ENCODE measurements at places on chromosomes 3 and 15.
A peak's percentile ranks its signal among the peaks of the same experiment; 100 is the strongest.

DNA sequence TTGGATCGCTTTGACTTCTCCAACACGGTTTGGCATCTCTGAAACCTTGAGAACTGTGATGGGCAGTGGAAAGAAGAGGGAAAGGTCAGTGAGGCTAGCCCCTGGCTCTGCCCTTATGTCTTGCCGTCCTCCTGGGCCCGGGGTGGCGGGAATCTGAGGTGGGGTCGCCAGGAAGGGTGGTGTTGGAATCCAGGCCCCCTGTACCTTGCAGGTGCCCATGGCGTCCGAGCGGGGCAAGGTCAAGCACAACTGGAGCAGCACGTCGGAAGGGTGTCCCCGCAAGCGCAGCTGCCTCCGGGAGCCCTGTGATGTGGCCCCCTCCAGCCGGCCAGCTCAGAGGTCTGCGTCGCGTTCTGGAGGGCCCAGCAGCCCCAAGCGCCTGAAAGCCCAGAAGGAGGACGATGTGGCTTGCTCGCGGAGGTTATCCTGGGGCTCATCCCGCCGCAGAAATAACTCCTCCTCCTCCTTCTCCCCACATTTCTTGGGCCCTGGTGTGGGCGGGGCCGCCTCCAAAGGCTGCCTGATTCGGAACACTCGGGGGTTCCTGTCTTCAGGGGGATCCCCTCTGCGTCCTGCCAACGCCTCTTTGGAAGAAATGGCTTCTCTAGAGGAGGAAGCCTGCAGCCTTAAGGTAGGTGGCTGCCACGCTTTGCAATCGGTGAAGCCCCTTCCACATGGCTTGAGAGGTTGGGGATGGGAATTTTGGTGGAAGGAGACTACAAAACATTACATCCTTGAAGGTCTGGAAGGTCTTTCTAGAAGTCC lies 907 bp downstream of the TATDN2 start:
- DNase-seq, result peak; percentile 54

DNA sequence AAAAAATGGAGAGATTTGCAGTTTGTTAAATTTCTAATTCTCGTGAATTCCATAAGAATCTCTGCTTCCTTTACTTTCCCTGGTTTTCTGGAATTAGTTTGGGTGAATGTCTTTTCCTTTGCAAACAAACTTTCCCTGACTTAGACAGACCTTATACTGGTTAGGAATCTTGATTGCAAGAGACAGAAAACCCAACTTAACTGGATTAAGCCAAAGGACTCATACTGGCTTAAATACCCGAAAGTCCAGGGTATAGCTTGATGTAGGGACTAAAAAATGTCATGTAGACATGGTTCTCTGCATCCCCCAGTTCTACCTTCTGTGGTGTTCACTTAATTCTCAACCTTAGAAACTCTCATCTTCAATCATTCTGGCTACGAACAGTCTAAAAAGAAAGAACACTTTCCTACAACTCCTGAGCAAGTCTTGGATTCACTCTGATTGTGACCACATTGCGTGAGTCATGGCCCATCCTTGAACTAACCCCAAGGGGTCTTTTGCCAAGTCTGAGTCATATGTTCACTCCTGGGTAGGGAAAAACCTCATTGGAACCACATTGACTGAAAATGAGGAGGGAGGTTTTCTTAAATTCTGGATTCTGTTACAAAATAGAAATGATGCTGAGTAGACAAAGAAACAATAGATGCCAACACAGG lies 136.0 kb upstream of the DAZL start:
- no peak for DNase-seq

- DNase-seq, result no peak
Observed at GRCh38 chr15:64739156-64739555, 36.2 kb downstream of the RBPMS2 start.

DNA sequence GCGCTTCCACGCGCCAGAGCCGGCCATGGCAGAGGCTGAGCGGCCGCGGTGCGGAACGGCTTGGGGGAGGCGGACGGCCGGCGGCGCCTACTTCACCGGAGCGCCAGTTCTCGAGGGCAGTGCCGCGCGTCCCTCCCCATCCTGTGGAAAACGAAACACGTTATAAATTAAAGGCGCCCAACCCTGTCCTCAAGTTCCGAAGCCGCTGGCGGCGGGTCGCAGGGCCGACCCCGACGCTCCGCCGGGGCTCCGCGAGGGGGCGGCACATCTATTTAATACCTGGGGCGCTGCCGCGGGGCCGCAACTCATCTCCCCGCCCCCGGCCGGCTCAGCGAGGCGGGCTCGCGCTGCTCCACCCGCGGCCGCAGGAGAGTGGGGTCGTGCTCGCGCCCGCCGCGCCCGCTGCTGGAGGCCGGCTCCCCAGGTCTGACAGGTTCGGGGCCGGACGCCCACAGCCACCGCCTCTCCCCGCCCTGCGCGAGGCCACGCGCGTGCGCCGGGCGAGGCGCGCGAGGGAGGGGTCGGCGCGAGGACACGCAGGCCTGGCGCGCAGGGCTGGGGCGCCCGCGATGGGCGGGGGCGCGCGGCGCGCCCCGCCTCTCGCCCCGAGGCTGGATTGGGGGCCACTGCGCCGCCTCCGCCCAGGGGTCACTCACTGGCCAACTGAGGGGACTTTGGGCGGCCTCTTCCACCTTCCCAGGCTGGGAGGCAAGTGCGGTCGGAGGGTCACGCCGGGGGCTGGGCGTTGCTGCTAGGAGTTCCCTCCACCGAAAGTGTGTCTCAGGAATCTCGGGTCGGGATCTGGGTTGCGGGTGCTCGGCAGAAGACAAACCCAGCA lies at the start of gene SLC30A4:
Gene SLC30A4, minus strand, starts transcription at position 428 of the 838 bp plus-strand sequence. Its CDS starts 401 bp downstream, at position 27.
- DNase-seq, result peak; percentile 70

DNA sequence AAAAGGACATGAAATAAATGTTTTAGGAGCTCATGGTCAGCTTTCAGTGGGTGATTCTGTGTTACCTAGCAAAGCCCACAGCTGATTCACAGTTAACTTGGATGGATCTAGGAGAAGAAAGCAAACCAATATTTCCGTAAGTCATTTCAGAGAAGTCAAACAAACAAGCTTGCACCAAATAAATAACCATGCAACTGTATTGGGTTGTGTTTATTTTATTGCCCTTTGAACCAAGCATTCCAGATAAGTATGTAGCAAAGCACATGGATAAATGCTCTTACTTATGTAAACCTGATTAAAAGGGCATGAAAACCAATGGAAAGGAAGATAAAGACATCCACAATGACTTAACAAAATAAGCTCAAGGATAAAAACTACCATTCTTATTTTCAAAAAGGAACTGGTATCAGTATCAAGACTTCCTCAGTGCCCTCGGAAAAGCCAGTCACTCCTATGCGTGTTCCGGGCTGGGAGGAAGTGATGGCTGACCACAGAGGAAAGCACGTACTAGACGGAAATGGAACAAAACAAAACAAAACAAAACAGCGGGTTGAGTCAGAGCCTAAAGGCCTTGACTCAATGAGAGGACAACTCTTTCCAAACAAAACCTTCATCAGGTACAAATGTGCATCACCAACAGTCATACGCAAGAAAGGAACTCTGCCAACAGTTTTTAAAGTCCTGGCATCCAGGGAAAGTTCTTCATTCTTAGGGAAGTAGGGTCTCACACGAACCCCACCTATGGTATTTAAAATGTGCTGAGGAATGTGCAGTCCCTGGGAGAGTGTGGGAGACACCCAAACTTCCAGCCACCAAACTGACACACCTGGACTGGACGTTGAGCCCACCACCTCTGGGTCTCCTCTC lies 103.3 kb downstream of the SNRK start:
- peak; percentile 66 for DNase-seq

- no peak for DNase-seq
Observed at GRCh38 chr3:98777286-98777685, 14.1 kb downstream of the ST3GAL6 start.

- DNase-seq, result no peak
Observed at GRCh38 chr3:14225421-14225820, 46.8 kb downstream of the LSM3 start.

DNA sequence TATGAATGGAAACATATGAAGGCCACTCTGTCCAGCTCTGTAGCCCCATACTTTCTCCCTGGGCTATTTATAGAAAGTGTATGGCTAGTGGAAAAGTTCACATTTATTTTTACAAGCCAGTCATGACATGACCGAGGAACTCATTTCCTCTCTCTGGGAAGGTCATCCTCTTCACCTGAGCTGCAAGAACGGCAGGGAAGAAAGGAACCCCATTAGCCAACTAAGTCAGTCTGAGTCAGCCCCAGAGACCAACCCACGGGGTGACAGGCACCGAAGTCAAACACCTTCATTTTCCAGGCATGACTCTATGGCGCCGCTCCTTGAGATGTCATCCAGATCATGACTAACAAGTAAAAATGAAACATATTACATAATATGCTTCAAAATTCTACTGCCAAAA lies 4.8 kb downstream of the PAQR9 start:
- peak; percentile 21 for DNase-seq

DNA sequence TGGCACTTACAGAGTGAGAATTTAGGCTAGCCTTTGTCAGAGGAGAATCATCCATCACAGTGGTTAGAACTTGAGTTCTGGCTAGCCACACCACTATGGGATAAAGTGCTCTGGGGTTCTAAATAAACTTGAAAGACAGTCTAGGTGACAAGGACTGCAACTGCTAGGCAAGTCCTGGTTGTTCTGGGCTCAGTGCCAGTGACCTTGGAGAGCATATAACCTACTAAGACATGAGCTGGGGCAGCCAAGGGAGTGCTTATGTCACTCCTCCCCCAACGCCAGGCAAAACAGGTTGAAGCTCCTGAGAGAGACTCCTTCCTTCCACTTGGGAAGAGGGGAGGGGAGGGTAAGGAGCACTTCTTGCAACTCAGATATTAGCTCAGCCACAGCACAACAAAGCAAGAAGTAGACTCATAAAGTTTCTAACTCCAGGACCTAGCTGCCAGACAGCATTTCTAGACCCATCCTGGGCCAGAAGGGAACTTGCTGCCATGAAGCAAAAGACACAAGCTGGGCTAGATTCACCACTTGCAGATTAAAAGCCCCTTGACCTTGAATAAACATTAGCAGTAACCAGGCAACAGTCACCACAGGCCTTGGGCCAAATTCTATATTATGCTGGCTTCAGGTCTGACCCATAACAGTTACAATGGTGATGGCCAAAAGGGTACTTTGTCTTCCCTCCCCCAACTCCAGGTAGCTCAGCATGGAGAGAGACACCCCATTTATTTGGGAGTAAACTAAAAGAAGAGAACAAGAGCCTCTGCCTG lies 963.7 kb downstream of the PLOD2 start:
- no peak for DNase-seq

DNA sequence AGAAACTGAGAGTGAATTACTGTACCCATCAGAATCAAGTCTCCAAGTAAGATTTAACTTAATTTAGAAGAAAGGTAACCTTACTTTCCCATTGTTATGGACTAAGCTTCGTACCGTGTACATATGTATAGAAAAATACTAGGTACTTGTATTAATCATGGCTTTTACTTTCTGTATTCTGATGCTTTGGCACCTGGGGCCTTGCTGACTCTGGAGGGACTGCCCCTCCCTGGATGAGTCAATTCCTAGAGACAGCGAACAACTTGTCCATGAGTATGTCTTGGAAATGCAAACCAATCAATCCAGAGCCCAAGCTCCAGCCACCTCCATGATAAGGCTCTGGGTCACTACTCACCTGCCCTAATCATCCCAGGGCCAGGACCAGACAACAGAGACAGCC lies 50.0 kb upstream of the DGKG start:
- no peak for DNase-seq

GRCh38 chr3:148797795-148798194 lies 29.8 kb upstream of the CPB1 start:
- DNase-seq, result no peak

DNA sequence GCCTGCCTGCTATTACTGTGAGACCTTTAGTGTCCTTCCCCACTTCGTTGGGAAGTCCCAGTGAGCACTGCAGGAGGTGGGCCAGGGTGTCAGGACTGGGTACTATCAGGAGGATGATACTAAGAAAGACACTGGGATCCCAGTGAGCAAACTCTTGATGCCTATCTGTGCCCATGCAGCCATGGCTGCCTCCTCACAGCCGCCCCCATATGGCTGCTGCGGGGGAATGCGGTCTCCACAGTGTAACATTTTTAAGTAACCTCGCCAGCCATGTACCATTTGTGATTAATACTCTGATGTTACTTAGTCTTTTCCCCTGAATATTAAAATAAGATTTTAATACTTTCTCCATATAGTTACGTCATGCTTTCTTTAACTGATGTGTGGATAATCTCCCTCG lies 312.2 kb downstream of the RYR3 start:
- DNase-seq, result no peak

GRCh38 chr3:15409239-15409638 lies 18.1 kb downstream of the METTL6 start:
- no peak for DNase-seq

DNA sequence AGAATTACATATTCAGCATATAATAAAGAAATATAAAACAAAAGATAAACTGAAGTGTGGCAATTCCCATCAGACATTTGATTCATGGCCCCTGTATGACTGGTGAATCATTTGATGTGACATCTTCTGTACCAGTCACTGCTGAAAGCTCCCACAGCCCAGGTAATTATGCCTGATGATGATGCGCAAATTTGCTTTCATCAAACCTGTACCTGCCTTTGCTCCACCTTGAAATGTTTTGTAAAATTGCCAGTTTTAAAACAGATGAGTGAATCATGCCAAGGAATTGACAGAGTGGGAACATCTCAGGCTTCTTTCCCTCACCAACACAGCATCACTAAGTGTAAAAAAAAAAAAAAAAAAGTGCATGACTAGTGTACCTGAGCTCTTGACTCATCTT lies 66.5 kb upstream of the EIF1B start:
- no peak for DNase-seq

- DNase-seq, result no peak
Observed at GRCh38 chr3:194985031-194985578, 285.9 kb downstream of the XXYLT1 start.

DNA sequence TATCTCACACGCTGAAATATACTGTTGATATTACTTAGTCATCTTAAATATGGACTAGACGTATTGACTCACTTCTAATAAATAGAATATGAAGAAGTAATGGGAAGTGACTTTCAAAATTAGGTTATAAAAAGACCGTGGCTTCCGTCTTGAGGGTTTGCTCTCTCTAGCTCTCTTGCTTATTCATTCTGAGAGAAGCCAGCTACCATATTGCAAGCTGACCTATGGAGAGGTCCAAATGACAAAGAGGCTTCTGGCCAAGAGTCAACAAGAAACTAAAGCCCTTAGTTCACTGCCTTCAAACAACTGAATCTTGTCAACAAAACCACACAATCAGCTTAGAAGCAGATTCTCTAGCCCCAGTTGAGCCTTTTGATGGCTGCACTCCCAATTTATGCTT lies 46.1 kb downstream of the SLC9C1 start:
- DNase-seq, result no peak

DNA sequence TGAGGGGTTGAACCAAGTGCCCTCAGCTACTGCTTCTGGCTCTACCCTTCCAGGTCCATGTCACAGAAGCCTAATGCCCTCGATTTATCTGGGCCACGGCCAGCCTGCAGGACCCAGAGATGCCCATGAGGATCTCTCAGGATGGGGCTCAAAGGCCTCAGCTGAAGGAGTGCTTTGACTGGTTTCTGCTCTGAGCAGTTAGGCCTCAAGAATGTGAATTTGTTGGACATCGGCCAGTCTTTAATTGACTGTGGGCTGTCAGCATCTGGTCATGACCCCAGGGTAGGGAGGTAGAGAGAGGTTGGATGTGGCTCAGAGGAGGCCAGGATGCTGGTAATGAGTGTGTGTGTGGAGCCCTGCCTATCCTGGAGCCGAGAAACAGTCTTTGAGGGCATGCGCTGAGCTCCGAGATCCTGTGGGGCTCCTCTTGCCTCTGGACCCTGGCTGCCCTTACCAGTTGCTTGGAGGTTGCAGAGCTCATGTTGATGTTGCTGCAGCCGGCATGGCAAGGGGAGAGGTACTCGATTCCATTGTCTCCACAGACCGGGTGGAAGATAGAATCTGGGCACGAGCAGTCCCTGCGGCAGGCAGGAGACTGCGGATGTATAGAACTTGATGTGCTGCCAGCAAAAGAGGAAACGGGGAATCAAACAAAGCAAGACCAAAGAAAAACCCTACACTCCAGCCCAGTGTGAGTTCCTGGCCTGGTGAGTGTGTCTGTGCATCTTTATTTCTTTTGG lies 49.1 kb upstream of the RAB6B start:
- DNase-seq, result no peak

All from activated naive CD4-positive, alpha-beta T cell treated with anti-CD3 and anti-CD28 coated beads, Interleukin-2, amount 50 U/mL, for 16 hours (primary cell).